Fibroblast of skin of abdomen (primary cell): ENCODE measurements at places on chromosomes 6 and 20.

DNA sequence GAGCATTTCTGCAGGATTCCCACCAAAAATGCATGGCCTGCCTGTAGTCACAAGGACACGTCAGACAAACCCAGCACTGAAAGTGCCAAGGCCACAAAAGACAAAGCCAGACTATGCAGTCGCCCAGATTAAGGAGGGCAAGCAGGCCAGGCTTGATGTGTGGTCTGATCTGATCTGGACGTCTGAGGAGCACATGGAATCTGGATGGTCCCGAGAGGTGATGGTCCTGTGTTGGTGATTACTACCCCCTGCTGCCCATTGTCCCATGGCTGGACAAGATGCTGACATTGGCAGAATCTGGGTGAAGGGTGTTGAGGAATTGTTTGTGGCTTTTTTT, 17.1 kb downstream of the NPEPL1 start:
- no peak for DNase-seq

DNA sequence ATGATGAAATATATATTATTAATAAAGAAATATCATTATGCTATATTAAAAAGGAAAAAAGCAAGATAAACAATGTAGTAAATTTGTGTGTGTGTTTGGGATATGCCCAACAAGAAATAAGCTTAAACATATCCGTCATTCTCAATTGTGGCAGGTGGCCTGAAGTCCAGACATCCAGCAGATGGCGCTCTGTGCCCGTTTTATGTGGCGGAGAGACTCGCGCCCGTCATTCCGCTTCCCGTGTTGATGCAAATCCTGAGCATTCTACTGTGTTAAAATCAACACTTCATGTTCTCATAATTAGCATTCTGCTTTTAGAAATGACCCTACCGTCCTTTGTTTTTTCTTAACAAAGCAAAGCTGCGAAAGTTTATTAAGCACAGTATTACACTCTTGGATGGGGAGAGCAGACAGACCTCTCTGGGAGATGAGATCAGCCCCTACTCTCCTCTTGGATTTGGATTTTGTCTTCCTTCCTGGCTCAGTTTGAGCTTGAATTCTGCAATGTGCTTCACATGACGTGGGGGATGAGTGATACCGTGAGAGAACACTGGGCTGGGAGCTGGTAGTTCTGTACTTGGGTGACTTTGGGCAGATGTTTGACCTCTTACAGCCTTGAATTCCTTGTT, 125.8 kb downstream of the MCHR2 start:
- peak; percentile 61 for DNase-seq

GRCh38 chr6:27096834-27097511, 150.5 kb upstream of the PRSS16 start:
- DNase-seq: peak; percentile 70

DNA sequence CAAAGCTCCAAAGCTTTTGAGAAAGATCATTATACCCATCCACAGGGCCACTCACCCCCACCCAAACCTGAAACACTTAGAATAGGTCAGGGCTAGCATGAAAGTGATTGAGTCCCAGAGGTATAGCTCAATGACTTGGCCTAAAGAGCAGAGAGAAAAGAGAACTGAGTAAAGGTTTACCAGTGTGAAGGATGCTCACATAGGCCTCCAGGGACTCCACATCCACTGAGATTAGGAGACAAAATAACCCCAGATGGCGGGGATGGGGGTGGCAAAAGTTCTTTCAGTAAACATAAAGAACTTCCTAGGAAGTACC, 12.2 kb downstream of the SAYSD1 start:
- no peak for DNase-seq

GRCh38 chr20:46581391-46581790, 30.9 kb upstream of the OCSTAMP start:
- DNase-seq: no peak

DNA sequence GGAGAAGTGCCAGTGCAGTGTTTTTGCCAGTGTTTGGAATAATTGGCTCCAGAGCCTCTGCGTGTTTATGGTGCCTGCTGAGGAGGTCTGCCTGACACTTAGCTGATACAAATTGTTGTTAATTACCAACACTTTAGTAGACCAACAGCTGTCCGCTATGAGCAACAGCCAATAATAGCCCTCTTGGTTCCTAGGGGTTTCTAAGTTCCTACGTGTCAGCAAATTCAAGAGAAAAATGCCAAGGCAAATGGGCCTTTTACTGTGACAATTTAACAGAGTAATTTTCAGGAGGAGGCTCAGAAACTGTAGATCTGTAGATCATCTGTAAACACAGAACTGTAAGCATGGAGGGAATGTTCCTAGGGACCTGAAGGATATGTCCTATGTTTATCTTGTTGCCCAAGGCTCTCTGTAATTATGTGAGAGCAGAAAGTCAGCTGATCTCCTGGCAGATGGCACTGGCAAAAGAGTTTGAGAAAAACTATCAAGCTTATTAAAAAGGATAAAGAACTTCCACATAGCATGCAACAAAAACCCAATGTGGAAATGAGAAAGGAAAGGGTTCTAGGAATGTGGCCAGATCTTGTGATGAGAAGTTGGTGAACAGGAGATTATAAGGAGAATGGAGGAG, 157.7 kb downstream of the GJA1 start:
- no peak for DNase-seq

DNA sequence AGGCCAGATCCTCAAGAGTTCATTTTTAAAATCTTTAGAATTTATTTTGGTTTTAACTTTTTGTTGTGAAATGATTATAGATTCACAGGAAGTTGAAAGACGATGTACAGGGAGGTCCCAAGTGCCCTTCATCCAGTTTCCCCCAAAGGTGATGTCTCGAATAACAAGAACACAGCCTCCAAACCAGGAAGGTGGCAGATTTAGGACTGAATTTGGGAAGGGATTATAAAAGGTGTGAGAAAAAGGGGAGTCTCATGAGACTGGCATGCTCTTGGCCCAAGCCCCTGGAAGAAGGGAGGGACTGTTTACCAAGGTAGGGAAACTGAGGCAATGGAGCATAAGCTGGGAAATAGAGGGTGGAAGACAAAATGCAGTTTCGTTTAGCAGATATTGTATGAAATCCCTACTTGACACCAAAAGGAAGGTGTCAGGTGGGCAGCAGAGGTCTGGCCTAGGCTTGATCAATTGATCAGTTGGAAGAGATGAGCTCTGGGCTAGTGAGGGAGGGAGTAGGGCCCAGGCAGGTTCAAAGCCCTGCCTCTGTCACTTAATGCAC, 81.2 kb downstream of the BMP7 start:
- no peak for DNase-seq
